ENCODE measurements at places on chromosomes 12 and 14.

GRCh38 chr14:33370426-33370825 lies 431.7 kb downstream of the NPAS3 start:
- DNase-seq: no peak

GRCh38 chr12:117052386-117053049 lies 46.7 kb downstream of the TESC start:
- no peak for DNase-seq

DNA sequence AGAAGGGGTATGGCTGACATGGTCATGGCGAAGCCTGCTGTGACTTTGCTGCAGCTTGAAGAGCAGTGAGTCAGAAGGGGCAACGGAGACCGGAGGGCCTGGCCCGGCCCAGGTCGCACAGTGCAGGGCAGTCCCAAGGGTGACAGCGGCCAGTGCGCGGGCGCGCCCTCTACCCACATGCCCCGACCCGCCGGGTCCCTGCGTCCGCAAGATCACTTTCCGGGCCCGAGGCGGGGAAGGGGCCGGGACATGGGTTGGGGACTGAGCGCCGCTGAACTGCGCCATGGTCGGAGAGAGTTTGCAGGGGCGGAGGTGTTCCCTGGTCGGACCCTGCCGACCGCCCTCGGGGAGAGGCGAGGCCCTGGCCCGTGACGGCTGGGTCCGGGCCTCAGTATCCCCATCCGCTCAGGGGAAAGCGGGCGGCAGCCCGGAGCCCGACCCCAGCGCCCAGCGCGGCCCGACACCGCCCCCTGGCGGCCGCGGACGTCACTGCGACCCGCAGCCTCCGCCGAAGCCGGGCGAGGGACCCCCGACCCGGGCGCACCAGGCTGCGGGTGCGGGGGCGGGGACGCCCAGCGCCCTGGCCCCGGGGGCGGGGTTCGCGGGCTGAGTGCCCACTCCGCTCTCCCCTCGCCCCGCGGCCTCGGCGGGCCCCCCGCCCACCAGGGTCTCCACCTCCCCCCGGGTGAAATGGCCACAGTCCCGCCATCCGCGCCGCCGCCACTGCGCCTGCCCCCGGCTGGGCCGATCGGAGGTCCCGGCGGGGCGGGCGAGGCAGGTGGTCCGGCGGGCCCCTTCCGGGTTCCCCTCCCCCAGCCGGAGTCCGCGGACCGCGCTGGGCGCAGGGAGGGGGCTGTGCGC lies 7.2 kb upstream of the ANKRD9 start:
- DNase-seq: no peak

GRCh38 chr14:58770491-58770982 lies 132.8 kb downstream of the DACT1 start:
- DNase-seq: no peak

GRCh38 chr12:52370926-52371608 lies 3.8 kb upstream of the KRT85 start:
- DNase-seq: no peak

- DNase-seq: no peak
Observed at GRCh38 chr12:62006076-62006732, 254.0 kb upstream of the USP15 start.

DNA sequence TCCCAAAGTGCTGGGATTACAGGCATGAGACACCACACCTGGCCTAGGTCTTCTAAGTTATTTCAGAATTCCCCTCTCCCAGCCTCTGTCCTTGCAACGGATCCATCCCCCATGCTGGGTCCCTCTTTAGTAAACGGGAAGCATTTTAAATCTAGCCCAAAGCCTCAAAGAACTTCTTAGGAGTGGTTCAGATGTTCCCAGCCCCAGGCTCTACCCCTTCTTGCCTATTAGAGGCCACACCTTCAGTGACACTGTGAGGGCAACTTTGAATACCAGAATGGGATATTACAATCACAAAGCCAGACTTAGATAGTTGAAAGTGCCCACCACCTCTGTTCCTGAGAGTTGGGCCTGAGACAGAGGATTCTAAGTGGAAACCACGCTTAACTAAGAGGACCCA lies 18.1 kb upstream of the SPPL3 start:
- no peak for DNase-seq

- DNase-seq: no peak
Observed at GRCh38 chr12:109934026-109934425, 34.0 kb downstream of the TCHP start.

GRCh38 chr12:117885211-117885610 lies 83.6 kb downstream of the KSR2 start:
- DNase-seq: no peak

All from stimulated activated CD4-positive, alpha-beta T cell treated with anti-CD3 and anti-CD28 coated beads, Interleukin-12 subunit alpha, Interleukin-12 subunit beta, amount 100 ng/mL, for 48 hours (primary cell).